ENCODE measurements at places on chromosomes 16 and 17.

- no peak for DNase-seq
Measured at GRCh38 chr16:49703483-49703882, 152.4 kb downstream of the ZNF423 start.

GRCh38 chr17:29433541-29433940 lies 43.4 kb downstream of the TAOK1 start:
- no peak for DNase-seq

GRCh38 chr16:78684030-78684611 lies 584.7 kb downstream of the WWOX start:
- DNase-seq: no peak

DNA sequence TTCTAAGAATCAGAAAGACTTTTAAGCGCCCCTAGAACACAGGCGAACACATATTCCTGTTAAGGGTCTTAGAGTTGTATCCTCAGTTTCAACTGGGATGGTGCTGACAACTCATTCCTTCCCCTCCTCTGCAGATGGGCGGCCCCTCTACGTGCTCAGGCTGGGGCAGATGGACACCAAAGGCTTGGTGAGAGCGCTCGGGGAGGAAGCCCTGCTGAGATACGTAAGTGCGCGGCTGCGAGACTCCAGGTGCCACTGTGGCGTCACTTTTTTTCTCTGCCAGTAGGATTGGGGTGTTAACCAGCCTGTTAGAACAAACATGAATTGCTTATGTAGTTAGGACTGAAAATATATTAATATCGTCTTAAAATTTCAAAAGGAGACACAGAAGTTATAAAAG lies 62.7 kb downstream of the SEC14L1 start:
- no peak for DNase-seq

DNA sequence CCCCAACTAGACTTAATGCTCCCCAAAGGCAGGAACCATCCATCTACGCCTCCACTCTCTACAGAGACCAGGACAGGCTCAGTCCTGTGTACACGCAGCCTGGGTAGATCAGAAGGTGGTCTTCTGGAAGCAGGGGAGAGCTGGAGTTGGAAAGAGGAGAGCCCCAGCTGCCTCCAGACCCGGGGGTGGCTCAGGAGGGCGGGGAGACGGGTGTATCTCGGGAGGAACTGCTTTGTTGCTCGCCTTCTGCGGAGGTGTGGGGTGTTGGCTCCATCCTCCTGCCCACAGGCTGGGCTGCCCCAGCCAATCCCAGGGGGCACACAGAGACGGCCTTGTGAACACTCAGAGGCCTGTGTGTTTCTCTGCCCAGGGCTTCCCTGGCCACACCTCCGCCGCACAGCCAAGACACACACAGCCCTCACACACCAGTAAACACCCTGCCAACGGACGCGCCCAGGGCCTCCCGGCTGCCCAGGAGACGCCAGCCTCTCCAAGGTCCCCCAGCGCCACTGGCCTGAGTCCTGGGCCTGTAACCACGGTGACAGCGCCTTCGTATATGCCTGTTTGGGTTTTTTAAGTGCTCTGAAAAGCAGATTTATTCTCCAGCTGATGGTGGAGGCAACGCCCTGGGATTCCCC lies 143.4 kb upstream of the CDC42EP4 start:
- DNase-seq: no peak

GRCh38 chr17:16953347-16953746 lies 18.6 kb downstream of the TNFRSF13B start:
- no peak for DNase-seq

DNA sequence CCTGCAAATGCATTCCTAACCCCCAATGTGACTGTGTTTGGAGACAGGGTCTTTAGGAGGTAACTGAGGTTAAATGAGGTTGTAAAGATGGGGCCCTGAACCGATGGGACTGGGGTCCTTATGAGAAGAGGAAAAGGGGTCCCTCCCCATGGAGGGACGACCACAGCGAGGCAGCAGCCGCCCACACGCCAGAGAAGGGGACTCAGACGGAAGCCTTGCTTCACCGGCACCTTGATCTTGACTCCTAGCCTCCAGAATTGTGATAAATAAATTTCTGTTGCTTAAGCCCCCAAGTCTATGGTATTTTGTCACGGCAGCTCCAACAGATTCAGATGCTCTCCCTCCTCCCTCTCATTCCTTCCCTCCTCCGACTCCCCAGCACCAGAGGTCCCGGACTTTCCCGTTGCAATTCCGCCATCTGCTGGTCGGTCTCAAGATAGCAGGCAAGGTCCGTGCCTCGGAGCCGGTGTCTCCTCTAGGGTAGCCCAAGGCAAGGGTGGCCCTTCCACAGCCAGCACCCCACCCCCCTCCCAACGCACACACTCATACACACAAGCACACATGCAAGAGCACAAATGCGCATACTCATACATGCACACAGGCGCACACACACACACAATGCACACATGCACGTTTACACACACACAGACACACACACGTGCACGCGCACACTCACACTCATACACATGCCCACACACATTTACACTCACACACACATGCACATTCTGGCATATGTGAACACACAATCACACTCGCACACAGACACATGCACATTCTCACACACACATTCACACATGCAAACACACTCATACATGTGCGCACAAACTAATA lies 23.1 kb upstream of the C16orf78 start:
- peak; percentile 47 for DNase-seq

GRCh38 chr16:1362807-1363206 lies 11.1 kb downstream of the GNPTG start:
- no peak for DNase-seq

DNA sequence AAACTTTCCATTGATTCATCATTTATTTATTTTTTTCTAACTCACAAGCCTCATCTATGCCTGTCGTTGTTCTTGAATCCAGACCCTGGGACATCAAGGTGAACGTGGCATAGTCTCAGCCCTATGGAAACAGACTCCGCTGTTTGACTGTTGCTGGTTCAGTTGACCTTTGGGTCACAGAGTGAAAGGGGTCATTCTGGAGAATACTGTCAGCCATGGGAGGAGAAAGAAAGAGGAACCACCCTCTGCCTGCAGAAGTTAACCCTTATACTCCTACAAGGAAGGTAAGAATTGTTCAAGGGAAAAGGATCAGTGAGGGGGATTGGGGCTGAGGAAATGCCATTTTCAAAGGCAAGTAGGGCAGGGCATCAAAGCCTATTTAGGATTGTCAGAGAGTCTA lies 387.6 kb upstream of the MAF start:
- DNase-seq: no peak

GRCh38 chr16:63712725-63713124 lies 1409.1 kb downstream of the CDH11 start:
- no peak for DNase-seq

GRCh38 chr16:15726715-15727114 lies 76.7 kb downstream of the NDE1 start:
- no peak for DNase-seq

DNA sequence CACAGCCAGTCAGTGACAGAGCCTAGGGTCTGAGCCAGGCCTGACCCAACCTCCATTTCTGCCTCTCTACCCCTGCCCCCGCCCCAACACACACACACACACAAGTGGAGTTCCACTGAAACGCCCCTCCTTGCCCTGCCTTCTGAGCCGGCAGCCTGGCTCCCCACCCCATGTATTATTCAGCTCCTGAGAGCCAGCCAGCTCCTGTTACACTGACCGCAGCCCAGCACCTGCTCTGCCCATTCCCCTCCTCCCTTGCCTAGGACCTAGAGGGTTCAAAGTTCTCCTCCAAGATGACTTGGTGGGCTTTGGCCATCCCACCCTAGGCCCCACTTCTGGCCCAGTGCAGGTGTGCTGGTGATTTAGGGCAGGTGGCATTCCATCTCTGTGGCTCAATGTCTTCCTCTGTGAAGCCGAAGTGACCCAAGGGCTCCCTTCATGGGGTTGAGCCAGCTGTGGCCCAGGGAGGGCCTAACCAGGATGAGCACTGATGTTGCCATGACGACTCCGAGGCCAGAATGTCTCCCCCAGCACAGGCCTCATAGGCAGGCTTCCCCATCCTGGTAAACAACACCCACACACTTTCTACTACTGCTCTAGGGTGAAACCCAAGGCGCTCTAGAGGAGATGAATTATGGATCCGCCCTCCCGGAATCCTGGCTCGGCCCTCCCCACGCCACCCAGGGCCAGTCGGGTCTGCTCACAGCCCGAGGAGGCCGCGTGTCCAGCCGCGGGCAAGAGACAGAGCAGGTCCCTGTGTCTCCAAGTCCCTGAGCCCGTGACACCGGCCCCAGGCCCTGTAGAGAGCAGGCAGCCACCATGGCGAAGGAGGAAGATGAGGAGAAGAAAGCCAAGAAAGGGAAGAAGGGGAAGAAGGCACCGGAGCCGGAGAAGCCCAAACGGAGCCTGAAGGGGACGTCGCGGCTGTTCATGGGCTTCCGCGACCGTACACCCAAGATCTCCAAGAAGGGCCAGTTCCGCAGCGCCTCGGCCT lies 9.7 kb downstream of the MYO15A start:
- DNase-seq: no peak

- DNase-seq: no peak
Measured at GRCh38 chr17:51270636-51271035, 10.3 kb downstream of the UTP18 start.

DNA sequence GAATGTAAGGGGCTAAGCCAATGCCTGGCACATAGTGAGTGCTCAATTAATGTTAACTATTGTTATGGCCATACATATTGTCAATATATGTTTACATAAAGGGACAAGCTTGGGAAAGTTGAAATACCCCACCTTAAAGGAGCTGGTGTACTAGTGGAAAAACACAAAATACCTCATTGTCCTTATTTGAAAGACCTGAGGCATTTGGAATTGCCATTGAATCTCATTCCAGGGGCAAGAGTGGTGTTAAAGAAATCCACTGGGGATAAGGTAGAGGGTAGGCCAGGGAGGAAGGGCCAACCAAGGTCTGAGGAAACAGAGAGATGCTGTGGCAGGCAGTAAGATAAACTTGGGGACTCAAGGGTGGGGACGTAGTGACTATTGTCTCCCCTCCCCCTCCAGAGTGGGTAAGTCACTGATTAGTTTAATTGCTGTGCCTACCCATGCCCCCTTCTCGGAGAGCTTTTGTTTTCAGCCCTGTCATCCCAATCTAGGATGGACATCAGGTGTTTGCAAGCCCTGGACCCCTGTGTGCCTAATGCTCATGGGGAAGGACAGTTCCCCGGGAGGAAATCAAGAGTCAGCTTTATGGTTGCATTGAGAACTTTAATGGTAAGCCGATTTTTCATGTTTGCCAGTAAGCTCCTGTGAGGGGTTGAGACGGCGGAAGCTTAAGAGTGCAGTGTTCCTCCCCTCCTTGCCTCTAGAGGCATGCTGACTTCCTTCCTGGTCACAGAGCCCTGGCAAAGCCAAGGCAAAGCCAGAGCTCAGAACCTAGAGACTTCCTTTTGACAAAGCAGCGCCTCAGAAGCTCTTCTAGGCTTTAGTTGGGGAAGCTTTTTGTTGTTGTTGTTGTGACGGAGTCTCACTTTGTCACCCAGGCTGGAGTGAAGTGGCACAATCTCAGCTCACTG lies 2.5 kb upstream of the HEATR9 start:
- no peak for DNase-seq

DNA sequence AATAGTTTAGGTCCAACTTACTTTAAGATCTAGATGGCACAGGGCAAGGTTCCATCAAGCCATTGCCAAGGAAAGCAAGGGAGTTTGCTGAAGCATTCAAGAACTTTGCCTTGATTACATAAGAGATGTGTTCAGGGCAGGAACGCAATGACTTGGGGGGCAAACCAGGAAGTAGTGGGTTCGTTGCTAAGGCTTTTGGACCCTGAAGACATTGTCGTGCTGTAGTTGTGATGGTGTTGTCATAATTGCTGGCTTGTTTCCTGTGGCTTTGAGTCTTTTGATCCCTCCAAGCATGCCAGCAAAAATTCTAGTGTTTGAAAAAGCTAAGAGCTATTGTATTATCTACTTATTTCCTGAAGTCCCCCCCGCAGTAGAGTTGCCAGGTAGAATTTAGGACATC lies 70.7 kb upstream of the HNF1B start:
- DNase-seq: no peak

DNA sequence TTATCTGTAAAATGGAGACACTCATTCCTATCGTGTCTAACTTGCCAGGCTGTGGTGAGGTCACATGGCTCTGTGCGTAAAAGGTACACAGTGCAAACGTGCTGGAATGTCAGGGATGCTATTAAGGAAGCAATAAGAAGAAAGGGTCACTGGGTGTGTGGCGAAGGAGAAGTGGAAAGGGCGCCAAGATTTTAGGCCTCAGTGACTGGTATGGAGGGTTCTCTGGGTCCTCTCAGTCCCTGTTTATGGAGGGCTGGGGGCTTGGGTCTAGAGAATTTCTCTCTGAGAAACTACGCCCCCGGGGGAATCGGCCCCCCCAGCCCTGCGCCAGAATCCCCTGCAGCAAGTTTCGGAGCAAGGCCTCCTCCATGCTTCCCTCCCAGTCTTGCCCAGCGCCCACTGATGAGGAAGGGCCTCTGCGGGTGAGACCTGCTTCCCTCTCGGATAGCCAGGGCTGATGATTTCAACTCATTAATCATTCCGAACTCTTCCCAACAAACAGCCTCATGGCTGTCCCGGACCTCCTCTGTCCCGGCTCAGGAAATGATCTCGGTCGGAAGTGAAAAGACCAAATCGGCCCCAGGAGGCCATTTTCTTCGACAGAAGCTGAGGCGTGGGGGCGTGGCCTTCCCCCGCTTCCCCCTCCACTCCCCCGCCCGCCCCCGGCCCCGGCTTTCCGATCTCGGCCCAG lies 1.2 kb upstream of the HEXIM1 start:
- no peak for DNase-seq

GRCh38 chr17:1137465-1137894 lies 42.3 kb downstream of the ABR start:
- DNase-seq: no peak

Data from GM18507 (cell line).